ENCODE measurements at places on chromosomes 6 and 20. TPM values are rescaled to one million over a fixed set of nuclear protein-coding genes. Genes with fewer than 3 reads are reported as not detected.

Gene ANGPT4
- total RNA-seq = 0.12 TPM

DNA sequence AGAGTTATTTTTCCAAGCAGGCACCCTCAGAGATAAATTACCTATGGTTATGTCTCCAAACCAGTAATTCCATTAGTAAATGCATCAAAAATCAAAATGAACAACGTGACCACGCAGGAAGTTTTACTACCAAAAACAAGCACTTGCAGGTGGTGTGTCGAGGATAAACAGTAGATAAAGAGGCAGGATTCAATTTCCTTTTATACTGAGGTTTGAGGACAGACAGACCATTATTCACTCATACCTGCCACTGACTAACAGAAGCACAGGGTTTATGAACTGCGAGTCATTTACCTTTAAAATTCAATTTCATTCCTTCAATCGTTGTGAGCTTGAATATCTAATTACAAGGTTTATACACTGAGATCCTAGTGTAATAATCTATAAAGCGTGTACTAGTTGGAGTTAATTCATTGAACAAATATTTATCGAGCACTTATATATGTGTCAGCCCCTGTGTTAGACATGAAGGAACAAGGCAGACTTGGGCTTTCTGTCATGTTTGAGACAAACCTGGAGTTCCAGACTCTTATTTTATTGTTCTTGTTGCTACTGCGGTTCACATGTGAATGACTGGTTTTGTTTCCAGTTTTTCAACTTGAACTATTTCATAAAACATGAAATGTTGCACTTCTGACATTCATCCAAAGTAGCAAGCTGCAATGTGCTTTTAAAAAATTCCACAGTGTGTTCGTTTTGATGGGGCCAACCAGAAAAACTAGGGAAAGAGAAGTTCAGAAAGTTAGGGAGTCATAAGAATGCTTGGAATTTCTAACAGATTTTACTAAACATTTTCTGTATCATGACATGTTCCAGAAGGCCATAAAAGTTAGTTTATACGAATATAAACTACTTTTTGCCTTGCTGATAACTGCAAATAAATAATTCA lies 205.6 kb downstream of the UST start:
- peak; percentile 36 for DNase-seq

- DNase-seq = no peak
Measured at GRCh38 chr20:1061484-1062221, 56.7 kb upstream of the PSMF1 start.

DNA sequence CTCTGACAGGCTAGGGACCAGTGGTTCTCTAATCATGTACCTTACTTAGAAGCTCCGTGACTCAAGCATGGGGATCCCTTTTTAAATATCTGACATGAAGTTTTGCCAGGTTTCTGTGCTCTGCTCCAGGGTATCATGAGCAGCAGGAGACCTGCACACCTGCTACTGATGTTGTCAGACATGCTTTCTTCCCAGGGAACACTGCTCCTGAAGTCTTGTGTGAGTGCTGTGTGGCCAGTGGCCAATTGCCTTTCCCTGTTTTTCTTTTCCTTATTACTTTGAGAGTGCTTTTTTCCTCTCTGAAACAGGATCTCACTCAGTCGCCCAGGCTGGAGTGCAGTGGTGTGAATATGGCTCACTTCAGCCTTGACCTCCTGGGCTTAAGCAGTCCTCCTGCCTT lies 26.4 kb downstream of the SLX4IP start:
- no peak for DNase-seq

- no peak for DNase-seq
Measured at GRCh38 chr20:25042531-25043498, 15.1 kb downstream of the ACSS1 start.

DNA sequence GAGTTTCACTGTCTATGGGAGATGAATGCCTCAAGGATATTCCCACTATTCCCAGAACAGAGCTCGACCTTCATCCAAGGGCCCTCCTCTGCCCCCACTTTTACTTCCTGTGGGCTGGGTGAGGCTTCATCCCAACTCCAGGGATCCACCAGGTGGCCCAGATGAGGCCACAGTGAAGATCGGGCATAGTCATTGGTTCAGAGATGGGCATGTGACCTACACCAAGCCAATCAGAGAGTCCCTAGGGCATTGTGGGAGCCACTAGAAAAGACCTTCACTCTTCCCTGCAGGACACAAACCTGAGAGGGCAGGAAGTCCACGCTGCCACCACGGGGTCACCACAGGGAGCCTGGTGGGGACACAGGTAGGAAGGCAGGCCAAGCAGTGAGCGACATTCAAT lies 72.9 kb upstream of the SLC22A16 start:
- DNase-seq = no peak

DNA sequence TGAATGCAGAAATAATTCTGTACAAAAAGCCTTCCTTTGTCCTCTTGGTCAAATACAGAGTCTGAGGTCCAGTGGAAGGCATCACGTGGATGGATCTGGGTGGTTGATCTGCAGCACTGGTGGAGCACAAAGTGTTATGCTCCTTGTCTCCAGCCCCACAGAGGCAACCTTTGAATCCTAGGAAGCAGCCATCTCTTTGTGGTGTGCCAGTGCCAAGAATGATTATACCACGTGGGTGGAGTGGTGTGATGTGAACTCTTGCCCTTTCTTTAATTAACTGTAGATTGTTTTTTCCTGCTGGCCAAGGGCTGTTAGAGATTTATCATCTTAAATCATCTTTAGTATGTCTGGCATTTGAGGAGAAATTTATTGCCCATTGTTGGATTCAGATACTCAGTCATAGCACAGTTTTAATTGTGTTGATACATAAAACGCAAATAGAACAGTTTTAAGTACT lies 31.1 kb downstream of the NCOA7 start:
- peak; percentile 20 for DNase-seq

Gene PTCRA
- total RNA-seq = not detected

- DNase-seq = no peak
Measured at GRCh38 chr6:75893776-75894152, 144.7 kb downstream of the MYO6 start.

DNA sequence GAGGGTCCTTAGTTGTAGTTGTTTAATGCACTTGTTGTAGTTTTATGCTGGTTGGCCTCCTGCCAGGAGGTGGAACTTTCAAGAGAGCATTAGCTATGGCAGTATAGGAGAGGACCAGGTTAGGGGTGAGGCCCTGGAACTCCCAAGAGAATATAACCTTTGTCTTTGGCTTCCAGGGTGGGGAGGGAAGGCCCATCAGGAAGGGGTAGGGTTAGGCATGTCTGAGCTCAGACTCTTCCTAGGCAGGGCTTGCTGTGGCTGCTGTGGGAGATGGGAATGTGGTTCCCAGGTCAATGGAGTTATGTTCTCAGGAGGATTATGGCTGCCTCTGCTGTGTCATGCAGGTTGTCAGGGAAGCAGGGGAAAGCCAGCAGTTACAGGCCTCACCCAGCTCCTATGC lies 20.0 kb upstream of the GABRR1 start:
- no peak for DNase-seq

- DNase-seq = no peak
Measured at GRCh38 chr6:39102821-39103136, 12.2 kb downstream of the SAYSD1 start.

Gene GPLD1
- total RNA-seq = 0.75 TPM

- DNase-seq = no peak
Measured at GRCh38 chr6:14787250-14787649, 458.6 kb upstream of the JARID2 start.

Gene BPHL
- total RNA-seq = 23.1 TPM

- DNase-seq = no peak
Measured at GRCh38 chr20:63351811-63352591, 9.1 kb downstream of the CHRNA4 start.

GRCh38 chr6:13280254-13280653 lies 48.1 kb downstream of the TBC1D7 start:
- no peak for DNase-seq

Gene CNBD2
- total RNA-seq = 2.1 TPM

Gene PTCHD4
- 11.4 TPM for total RNA-seq

DNA sequence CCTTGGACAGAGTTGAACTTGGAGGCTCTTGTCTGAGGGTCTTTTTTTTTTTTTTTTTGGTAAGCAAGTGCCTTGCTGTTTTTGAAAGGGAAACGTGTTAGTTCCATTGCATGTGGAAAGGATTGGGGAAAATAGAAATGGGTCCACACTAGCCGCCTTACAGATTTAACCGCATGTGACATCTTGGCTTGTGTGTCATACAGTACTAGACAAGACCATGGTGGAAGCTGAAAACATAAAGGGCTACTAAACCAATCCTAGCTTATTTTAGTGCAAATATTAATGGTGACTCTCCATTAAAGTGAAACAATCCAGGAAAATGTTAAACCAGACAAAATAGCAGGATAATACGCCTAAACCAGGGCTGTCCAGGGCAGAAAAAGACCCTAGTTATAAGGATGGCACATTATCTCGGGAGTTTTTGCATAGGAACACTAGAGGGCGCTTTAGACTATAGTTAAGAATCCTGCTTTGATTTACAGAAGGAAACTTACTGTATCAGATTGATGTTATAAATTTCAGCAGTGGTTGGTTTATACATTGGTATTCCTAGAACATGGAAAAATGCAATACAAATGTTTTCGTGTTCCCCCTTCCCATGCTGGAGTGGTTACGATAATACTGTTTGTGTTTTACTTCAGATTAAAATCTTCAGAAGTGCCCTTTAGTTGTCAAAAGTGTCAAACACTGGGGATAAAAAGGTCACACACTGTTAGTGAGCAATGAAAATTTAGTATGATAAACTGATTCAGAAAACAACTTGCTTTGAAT lies 59.8 kb upstream of the DEK start:
- DNase-seq = peak; percentile 21

GRCh38 chr6:3926150-3926482 lies 76.9 kb downstream of the FAM50B start:
- no peak for DNase-seq

DNA sequence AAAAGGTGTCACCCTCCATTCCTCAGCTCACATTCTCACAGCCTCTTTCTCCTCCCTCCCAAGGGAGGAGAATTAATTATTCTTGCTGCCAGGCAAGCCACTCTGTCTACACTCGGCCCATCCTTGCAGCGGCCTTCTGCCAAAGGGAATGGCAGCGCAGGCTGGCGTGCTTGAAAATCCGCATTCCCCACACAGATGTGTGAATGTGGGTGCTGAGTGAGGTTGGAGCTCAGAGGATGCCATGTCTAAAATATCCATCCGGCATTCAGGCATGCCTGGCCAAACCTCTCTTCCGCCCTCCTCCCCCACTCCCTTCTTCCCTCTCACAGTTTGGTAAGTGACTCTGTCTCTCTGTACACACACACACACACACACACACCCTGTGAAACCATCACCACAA lies 27.7 kb downstream of the PNPLA1 start:
- DNase-seq = no peak

Gene EFCAB8
- 0.41 TPM for total RNA-seq

Gene ERVFRD-1
- total RNA-seq = not detected

Gene SGK2
- 0.64 TPM for total RNA-seq

Gene RNGTT
- 16.4 TPM for total RNA-seq

- DNase-seq = no peak
Measured at GRCh38 chr6:106872049-106872448, 102.5 kb downstream of the CD24 start.

DNA sequence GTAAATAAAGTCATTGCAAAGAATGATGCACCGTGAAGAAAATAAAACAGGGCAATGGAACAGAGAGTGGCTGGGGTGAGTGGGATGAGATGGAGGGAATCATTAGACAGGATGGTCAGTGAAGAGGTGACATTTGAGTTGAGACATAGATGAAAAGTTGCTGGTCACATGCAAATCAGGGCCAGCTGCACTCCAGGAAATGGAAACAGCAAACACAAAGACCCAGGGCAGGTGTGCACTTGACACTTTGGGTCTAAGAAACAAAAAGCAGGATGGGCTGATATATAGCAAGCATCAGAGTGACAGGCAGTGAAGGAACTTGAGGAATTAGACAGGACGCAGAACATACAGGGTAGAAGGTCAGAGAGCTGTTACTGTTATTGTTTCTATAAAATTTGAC lies 171.5 kb upstream of the RIPOR2 start:
- no peak for DNase-seq

Gene CCN6
- not detected for total RNA-seq

GRCh38 chr20:5870568-5870981 lies 79.8 kb downstream of the TRMT6 start:
- DNase-seq = no peak

Gene FAM162B
- total RNA-seq = not detected

Gene RAE1
- total RNA-seq = 31.1 TPM

DNA sequence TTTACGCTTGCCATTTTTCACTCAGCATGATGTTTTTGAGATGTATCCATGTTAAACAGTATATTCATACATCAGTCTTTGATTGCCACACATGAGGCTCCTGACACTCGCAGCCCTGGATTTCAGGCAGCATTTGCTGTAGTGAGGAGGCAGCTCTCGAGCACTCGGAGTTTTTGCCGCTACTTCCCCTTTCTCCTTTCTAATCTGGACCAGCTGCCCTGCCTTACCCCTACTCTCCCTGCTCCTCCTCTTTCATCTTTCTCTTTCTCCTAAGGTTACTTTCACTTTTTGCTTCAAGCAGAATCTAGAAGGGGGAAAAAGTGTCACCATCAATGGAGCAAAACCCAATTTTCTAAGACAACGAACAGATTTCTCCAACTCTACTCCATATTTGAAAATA lies 5.9 kb upstream of the CST3 start:
- no peak for DNase-seq

- peak; percentile 86 for DNase-seq
Measured at GRCh38 chr6:21999012-21999528, 297.8 kb downstream of the PRL start.

DNA sequence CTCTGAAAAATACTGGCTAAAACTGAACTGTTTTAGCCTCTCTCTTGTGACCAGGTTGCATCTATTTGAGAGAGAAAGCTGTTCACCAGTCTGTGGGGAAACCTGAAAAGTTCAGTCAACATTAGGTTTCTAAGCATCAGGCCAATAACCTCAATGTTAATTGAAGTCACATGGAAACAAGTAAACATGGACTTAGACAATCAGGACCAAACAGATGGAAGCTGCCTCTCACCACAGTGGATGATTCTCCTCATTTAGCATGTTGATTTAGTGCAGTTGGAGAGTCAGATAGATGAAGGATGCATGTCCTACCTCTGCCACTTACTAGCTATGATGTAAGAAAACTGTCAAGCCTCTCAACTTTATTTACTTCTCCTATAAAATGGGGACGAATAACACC lies 18.2 kb downstream of the SCGN start:
- no peak for DNase-seq

GRCh38 chr20:43096931-43097260 lies 92.8 kb downstream of the PTPRT start:
- no peak for DNase-seq

- no peak for DNase-seq
Measured at GRCh38 chr6:122449069-122449468, 22.5 kb downstream of the SERINC1 start.

DNA sequence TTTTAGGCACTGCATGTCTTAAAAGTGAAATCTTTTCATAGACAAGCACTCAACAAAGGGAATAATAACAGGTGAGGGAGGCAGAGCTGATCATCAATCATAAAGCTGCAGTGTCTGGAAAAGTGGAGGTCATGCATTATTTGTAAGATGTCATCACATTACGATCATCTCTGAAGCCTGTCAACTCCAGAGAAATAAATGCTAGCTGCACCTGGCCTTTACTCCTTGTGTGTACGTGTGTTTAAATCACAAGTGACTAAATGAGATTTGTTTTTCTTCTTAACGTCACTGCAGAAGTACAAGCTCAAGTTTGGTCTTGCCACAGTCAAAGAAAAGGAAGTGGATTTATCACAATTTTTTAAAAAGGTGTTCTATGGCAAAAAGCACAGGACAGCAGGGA lies 275.5 kb upstream of the SGK1 start:
- DNase-seq = peak; percentile 1

GRCh38 chr6:13327691-13328075 lies 654 bp downstream of the TBC1D7 start:
- no peak for DNase-seq

Measured in astrocyte (in vitro differentiated cells and primary cell).